Posterior vena cava (tissue), 2 donors: ENCODE measurements at places on chromosomes 6 and 20.

DNA sequence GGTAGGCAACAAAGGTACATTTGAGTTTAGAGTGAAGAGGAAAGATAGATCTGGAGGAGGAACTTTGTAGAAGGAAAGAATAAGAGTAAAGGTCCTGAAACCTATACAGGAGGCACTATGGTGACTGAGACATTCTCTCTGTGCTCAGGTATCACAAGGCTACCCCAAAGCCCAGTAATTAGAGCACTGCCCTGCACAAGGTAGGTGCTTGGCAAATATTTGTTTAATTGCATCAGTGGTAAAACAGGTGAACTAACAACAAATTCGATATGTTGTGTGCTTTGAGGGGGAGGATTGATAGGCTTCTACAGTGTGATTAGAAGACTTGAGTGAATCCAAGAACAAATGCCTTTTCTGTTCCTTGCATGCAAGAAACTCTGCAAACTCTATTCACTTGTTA is 6.8 kb upstream of the TSHZ2 start:
- no peak for DNase-seq

DNA sequence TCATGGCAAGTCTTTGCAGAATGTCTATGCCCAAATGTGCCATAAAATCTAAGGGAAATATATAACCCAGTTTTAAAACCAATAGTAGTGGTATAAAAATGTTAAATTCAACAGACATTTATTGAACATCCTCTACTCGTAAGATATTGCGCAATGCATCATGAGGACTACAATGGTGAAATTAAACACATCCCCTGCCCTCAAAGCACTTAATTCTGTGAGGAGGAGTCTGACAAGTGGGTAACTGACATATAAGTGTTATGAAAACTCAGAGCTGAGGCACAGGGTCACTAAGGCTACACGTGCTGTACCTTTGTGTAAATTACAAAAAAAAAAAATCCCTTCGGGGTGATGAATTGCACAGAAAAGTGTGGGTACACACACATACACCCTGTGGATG is 6.2 kb downstream of the PKHD1 start:
- DNase-seq: no peak

DNA sequence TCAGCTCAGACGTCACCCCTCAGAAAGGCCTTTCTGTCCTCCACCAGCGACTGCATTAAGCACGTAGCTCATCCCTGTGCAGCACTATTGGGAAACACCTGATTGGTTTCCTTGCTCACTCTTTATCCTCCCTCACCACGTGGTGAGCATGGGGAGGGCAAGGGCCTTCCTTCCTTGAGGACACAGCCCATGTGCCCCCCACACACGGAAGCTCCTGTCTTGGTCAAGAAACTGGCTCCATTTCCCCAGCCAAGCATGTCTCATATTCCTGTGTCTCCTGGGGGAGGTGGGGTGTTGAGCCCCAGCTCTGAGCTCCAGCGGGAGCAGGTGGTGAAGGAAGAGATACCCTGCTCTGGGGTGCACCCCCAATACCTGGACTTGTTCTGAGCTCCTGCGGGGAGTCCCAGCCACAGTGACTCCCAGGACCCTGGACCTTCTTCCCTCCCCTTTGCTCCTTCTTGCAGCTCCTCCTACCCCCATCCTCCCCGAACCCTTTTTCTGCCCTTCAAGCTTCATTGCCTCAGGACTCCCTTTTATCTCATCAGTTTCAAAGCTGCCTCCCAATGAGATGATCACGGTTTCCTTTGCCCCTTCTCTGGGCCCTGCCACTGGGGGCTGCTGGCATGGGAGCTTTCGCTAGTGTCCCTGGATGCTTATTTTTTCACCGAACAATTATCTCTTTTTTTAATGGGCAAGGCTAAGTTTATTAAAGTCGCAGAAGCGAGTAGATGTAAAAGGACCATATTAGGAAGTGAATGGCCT is 230.1 kb downstream of the TFAP2C start:
- DNase-seq: no peak

DNA sequence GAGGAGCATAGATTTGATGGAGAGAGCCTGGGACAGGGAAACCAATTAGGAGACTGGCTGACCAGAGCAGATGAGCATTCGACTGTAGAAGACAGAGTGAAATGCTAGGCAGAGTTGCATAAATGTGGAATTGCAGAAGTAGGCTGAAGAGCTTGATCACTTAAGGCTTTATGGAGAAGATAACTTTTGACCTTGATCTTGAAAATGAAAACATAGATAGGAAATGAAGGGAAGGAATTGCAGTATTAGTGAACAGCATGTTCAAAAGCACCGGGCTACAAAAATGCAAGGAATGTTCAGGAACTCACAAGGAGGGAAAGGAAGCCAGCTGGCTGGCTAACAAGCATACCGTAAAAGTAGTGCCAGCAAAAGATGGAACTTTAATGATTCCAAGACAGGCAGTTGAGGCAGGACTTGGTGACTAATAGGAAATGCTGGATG is 20.5 kb upstream of the LTV1 start:
- DNase-seq: no peak

GRCh38 chr6:168156742-168157265 is 77.8 kb upstream of the FRMD1 start:
- DNase-seq: no peak

DNA sequence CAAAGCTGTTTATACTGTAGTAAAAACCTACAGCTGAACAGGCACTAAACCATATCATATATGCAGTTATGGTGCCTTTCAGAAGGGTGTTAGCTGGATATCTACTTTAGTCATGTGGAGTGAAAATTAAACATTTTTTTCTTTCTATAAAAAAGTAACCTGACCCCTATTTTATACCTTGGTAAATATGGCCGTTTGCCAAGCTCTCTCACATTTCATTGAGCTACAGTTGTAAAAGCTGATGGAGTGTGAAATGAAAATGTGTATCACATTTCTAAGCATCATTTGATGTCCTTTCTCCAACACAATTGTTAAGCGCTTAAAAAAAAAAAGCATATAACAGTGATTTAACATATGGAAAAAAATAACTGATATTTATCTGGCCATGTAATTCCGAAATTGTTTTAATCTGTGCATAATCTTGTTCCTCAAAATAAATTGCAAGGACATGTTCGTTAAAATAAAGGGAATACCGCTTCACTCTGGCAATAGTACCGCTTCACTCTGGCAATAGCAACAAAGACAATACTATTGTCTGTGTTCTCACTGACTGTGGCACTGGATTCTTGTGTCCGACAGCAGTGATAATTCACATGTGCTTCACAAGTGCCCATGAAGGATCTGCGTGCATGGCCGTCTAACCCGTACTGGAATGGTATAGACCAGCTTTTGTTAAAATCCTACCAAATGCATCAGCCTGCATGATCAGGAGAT is 391.8 kb upstream of the SOX4 start:
- no peak for DNase-seq

DNA sequence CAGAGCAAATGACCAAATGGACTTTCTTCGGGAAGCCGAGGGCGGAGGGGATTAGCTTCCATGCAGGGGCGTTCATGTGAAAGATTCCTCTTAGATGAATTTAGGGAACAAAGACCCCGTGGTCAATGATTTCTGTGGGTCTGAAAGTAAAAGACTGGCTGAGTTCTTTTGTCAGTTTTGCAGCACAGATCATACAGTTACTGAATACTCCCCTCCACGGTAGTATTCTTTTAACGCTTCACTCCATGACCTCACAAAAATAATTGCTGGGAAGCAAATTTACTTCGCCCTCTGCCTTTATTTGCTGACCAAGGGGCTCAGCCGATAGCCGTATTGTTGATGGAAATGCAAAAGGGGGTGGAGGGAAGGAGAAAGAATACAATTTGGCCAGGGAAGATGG is 86.0 kb upstream of the SALL4 start:
- DNase-seq: no peak

GRCh38 chr20:31704225-31705119 is 18.2 kb downstream of the BCL2L1 start:
- no peak for DNase-seq

- no peak for DNase-seq
These were observed 47.7 kb downstream of the UBE2V1 start for GRCh38 chr20:50065325-50065615.

GRCh38 chr6:157716251-157716995 is 106.6 kb upstream of the SNX9 start:
- peak; percentile 72 for DNase-seq

GRCh38 chr6:152572338-152573088 is 64.6 kb downstream of the SYNE1 start:
- DNase-seq: no peak

GRCh38 chr20:753136-753535 is 15.2 kb downstream of the SLC52A3 start:
- DNase-seq: no peak
